Myometrial cell (primary cell): ENCODE measurements at places on chromosomes 1 and 21. TPM values are rescaled to one million over a fixed set of nuclear protein-coding genes. Genes with fewer than 3 reads are reported as not detected.

USH2A gene
- total RNA-seq, result not detected in 2 replicates

CHIA gene
- not detected in 2 replicates for total RNA-seq

KLF17 gene
- under 0.01 TPM in 1 of 2 replicates, not detected in the other for total RNA-seq

LCE3E gene
- total RNA-seq, result not detected in 2 replicates

ADGRB2 gene
- total RNA-seq, result 2.5 and 5.2 TPM in 2 replicates

NHLH2 gene
- not detected in 2 replicates for total RNA-seq

CD48 gene
- total RNA-seq, result not detected in 2 replicates

C1orf167 gene
- not detected in 2 replicates for total RNA-seq

RAP1GAP gene
- total RNA-seq, result not detected in 2 replicates

CFAP45 gene
- total RNA-seq, result 1.2 TPM in 1 of 2 replicates, not detected in the other
